ENCODE measurements at places on chromosomes 2 and 18.
A peak's percentile ranks its signal among the peaks of the same experiment; 100 is the strongest.

- DNase-seq = no peak
These were observed 154.3 kb downstream of the TTC32 start for GRCh38 chr2:19747310-19748072.

DNA sequence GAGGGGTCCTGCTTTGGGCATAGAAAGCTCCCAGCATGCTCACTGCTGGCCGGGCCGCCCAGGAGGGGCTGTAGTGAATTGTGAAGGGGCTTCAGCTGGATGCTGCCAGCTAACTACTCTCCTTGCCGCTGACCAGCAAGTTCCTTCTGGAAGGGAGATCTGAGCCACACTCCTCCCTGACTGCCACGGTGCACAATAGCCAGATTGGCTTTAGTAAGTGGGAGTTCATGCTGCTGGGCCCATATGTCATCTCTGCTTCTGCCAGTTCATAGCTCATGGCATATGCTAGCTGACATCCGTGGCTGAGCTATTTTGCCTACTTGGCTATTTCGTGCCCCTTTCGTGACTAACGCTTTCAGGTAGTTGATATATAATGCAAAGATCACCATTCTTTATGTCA lies 51.6 kb upstream of the ROCK2 start:
- DNase-seq = no peak

GRCh38 chr18:48481092-48481491 lies 57.7 kb upstream of the CTIF start:
- no peak for DNase-seq

DNA sequence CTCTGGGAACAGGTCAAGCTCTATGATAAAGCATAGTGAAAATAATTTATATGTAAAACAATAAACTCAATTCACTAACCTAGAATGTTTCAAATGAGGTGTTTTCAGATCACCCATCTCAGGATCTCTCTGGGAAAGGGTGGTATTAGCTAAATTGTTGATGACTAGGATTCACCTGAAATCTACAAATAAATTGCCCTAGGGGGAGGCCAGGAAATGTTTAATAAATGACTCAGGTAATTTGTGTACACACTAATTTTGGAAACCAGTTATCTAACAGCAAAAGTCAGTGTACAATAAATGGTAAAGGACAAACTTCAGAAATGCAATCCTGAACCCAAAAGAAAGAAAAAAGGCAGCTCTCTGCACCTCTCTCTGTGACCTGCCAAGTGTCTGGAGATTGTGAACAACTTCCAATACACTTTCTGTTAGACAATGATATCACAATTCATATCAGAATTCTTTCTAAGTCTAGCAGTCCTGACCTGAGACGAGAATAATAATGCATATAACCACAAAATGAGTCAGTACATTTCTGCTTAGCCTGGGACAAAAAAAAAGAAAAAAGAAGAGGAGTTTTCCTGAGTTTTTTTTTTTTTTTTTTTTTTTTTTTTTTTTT lies 760.0 kb downstream of the EPHA4 start:
- no peak for DNase-seq

DNA sequence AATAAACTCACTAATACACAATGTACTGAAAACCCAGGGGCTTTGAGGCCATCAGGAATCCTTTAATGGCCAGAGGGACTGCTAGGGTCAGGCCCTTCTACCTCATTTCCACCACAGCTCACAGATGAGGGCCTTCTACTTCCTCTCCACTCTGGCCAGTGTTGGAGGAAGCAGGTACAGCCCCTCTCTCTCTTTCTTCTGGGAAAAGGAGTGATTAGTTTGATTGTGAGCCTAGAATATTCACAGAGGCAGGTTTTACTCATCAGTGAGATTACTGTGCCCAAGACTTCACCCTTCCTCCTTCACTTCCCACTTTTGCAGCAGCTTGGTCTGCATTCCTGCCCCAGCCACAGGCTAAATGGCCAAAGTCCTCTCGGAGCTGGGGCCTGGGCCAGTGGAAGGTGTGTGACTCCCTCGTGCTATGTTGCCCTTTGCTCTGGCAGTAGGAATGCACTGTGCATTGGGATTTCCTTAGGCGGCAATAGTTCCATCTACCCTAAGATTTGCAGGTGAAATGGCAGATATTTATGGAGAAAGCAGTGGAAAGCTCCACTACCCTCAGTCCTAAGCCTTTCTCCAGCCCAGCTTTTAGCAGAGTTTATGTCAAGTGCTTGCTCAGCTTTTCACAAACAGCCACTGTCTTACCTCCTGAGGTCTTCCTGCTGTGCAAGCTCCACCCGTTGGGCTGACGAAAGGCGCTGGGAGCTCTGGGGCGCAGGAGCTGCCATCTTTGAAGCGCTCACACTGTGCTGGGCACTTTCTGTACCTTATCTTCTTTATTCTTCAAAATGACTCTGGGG lies 36.2 kb upstream of the YES1 start:
- DNase-seq = no peak

GRCh38 chr2:137206069-137206468 lies 440.7 kb downstream of the THSD7B start:
- no peak for DNase-seq

DNA sequence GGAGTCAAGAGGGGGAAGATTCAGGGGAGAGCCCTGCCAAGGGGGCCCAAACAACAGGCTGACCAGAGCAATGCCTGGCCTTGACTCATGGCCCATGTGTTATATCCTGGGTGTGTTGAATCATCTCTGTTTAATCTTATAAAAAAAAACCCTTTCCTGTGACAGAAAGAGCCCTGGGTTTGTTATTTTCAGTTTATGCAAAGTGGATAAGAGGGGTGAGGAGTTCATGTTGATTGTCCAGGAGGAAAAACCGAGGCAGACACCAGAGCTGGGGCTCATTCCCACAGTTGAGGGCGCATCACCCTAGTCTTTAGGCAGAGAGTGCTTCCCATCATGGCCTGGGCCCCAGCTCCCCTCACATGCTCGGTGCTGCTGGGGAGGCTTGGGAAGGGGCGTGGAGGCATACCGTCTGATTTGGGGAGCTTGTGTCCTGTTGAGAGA lies 30.9 kb upstream of the IL37 start:
- no peak for DNase-seq

GRCh38 chr2:157364257-157364974 lies 38.8 kb upstream of the ERMN start:
- DNase-seq = no peak

GRCh38 chr2:165593081-165593480 lies 123.6 kb downstream of the CSRNP3 start:
- DNase-seq = no peak

DNA sequence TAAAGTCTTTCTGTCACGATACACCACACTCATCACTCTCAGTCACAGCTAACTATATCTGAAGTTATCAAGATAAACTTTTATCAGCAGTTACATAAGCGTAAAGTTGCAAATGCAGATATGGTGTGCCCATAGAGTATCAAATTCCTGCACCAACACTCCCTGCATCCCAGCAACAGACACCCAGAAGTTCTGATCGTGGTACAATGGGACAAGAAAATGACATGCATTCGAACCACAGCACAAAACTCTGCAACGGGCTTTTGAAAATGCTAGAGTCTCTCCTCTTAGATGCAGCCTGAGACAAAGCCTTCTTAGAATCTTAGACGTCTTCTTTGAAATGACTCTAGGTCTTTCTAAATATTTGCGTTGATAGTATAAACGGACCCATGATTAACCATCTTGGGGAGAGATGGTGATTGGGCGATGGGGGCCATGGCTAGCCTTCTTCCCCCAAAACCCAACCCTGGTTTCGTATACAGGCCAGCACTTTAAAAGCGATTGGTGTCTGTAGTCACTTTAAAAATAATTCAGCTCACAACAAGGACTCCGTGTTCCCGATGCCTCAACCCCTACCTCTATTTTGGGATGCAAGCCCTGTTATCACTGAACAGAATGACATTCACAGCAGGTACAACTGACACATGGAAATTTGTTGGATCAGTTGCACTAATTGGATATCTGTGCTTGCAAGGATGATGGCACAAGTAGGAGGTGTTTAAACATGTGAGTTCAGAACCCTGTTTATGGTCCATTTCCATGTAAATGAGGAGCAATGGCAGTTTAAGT lies 286.6 kb downstream of the MYT1L start:
- DNase-seq = no peak

DNA sequence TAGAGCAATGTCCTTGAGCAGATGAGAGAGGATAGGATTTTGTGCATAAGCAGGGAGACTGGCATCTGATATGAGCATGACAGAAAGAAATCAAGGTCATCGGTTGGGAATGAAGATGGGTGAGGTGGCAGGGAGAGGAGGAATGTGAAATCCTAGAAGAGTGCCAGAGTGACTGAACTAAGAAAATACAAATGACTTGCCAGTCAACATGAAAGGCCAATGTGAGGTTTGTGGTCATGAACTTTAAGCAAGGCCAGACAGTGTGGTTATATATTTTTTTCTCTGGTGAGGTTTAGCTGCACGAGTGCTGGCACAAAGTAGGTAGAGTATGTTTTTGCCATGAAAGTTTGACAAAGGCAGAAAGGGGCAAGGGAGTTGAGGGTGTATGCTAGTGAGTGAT lies 21.2 kb downstream of the QPCT start:
- no peak for DNase-seq

- DNase-seq = peak; percentile 49
These were observed at the start of gene CDC42EP3 for GRCh38 chr2:37671009-37671815. Gene CDC42EP3, minus strand, starts transcription at chr2:37671642. Its CDS starts 25,055 bp downstream, at chr2:37646587.

DNA sequence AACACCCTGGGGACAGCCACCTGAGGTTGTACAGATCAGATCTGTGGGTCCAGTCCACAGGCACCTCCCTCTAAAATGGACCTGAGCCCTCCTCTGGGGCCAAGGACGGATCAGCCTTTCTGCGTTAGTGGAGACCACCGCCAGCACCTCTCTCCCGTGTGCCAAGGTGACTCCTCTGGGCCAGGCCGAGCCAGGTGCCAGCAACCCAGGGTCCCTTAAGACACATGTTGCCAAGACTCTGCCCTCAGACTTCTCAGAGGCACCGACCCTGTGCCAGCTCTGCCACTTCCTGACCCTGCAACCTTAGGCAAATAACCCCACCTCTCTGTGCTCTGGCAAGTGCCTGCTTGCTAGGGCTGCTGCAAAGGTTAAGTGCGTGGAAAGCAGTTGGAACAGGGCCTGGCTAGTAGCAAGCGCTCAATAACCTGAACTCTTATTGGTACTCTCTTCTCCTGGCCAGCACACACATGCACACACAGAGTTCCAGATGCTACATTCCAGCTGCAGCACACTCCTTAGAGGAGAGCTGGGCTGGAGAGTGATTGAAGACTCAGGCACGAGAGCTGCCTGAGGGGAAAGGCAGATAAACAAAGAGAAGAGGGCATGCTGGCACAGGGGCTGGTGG lies 105.6 kb downstream of the TNS1 start:
- no peak for DNase-seq

- DNase-seq = no peak
These were observed 219.2 kb downstream of the FHOD3 start for GRCh38 chr18:36516726-36517125.

DNA sequence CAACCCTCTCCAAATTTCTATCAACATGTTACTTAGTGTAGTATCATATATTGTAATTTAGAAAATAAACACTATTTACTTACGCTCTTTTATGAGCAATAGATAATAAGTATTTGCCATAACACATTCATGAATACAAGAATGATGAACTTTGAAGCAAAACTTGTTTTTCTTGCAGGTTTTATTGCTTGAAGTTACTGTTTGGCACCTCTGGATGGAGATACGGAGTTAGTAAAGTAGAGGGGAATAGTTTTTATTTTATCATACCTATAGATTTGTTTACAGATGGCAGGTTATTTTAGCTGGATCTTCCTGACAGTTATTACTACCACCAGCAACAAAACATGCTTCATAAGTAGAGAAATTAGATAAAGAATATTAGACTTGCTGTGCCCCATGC lies 274.2 kb upstream of the LRRTM4 start:
- no peak for DNase-seq

DNA sequence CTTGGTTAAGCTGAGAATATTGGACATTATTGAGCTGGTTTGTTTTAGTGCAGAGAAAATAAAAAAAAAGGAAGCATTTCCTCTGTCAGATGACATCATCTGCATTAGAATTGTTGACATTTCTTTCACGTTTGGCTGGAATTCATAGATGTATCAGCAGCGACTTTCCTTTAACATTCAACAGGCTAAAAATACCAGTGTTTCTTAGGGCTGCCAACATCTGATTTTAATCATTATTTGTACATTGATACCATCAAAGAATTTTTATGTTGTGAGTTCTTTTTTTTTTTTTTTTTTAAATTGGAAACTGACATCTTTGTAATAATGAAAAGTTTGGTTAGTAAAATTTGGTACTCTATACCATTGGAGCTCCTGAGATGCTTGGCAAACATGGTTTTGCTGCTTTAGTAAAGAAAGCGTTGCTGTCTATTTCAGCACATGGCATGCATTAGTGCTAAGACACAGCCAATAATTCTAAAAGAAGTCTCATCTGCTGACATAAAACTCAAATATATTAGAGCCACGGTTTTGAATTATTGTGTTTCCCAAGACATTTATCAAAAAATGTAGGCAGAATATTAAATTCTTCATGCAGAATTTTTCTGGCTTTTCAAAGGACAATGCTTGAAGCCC lies 33.6 kb downstream of the GTF2A1L start:
- DNase-seq = no peak

GRCh38 chr2:9208875-9209274 lies 2.3 kb downstream of the ASAP2 start:
- DNase-seq = no peak

DNA sequence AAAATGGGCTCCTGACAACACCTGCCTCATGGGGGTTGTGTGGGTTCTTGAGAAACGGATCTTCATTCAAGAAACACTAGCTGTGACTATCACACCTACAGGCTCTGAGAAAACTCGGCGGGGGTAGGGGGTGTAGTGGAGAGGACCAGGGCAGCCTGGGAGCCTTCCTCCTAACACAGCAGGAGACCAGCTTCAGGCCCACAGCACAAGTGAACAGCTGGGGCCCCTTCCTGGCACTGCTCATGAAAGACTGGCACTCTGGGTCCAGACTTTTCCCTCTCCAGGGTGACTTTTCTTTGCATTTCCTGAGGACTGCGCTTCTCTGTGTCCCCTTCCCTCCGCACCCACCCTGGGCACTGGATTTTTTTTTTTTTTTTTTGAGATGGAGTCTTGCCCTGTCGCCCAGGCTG lies 7.2 kb upstream of the SEMA4C start:
- no peak for DNase-seq

GRCh38 chr18:23020555-23021294 lies 87.6 kb downstream of the RBBP8 start:
- DNase-seq = no peak

DNA sequence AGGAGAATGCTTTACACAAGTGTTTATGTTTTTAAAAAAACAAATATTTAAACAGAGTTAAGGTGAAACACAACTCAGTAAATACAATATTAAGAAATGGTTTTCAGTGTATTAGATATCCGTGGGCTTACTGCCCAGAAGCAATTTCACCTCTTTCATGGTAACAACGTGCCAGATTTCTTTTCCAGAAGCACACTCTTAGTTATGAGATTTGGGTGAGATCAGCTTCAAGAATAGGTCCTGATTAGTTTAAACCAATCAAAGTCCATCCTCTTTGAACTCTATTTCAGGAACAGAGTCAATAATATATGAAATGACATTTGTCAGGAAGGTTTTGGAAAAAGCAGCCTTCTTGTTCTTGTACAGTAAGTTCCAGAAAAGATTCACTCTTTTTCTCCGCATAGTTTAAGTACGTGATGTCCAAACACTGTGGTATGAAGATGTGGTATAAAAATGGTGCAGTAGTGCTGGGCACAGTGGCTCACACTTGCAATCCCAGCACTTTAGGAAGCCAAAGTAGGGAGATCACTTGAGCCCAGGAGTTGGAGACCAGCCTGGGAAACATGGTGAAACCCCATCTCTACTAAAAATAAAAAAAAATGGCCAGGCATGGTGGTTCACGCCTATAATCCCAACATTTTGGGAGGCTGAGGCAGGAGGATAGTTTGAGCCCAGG lies 14.7 kb downstream of the USP34 start:
- no peak for DNase-seq

- no peak for DNase-seq
These were observed 249.4 kb downstream of the HNMT start for GRCh38 chr2:138213624-138214023.

GRCh38 chr18:67043276-67043675 lies 439.4 kb upstream of the CDH19 start:
- no peak for DNase-seq
